ENCODE measurements at places on chromosomes 13 and 19.
A peak's percentile ranks its signal among the peaks of the same experiment; 100 is the strongest.

- DNase-seq: no peak
Observed at GRCh38 chr19:13299838-13300237, 149.6 kb downstream of the IER2 start.

- no peak for DNase-seq
Observed at GRCh38 chr19:29651622-29652394, 13.5 kb upstream of the PLEKHF1 start.

GRCh38 chr19:48513289-48514122 lies 1.9 kb upstream of the LMTK3 start:
- peak; percentile 85 for DNase-seq

DNA sequence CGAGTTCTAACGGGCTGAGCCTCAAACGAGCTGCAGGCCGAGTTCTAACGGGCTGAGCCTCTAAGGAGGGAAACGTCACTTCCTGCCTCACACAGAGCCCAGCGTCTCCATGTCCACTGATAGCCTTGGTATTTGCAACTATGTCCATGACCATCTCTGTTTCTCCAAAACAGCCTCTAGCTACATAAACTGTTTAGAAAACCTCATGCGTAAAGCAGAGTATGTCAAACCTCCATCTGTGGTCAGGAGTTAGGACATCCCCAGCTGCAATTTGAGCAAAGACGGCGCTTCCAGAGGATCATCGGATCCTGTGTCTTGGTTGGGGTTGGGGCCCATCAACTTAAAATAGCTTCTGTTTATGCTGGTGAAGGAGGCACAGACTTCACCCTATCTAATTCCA lies 20.8 kb downstream of the RASA3 start:
- DNase-seq: peak; percentile 43

- DNase-seq: no peak
Observed at GRCh38 chr13:33933810-33934209, 115.9 kb downstream of the RFC3 start.

DNA sequence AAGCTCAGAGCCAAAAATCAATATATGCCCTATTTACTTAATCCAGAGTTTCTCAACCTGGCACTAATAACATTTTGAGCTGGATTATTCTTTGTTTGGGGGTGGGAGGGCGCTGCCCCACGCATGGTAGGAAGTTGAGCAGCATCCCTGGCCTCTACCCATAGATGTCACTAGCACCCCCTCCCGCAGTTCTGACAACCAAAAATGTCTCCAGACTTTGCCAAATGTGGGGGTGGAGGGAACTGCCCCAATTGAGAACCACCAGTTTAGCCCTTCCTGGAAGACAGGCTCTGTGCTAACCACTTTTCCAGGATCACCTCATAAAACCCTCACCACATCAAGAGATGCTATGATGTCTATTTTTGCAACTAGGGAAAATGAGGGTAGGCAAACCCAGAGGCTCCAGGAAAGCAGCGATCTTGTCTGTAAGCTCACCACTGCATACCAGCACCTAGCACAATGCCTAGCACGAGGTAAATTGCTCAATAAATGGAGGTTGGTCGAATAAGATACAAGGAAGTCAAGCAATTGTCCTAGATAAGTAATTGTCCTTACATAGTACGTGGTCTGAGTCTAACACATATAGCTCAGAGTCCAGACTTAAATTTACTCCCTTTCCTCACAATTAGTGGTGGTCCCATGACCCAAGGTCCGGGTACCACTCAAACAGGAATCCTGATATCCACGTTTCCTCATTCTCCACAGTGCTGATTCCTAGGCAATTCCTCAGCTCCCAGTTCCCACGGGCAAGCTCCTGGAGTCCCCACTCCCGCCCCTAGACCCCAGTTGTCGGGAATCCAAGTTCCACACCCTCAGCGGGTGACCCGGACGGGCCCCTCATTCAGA lies 892 bp downstream of the TRIR start:
- DNase-seq: peak; percentile 80

GRCh38 chr13:38042771-38043170 lies 173.2 kb upstream of the TRPC4 start:
- no peak for DNase-seq

- DNase-seq: no peak
Observed at GRCh38 chr19:34497112-34497805, 15.7 kb downstream of the WTIP start.

GRCh38 chr13:110236831-110237261 lies 70.1 kb downstream of the COL4A1 start:
- no peak for DNase-seq

DNA sequence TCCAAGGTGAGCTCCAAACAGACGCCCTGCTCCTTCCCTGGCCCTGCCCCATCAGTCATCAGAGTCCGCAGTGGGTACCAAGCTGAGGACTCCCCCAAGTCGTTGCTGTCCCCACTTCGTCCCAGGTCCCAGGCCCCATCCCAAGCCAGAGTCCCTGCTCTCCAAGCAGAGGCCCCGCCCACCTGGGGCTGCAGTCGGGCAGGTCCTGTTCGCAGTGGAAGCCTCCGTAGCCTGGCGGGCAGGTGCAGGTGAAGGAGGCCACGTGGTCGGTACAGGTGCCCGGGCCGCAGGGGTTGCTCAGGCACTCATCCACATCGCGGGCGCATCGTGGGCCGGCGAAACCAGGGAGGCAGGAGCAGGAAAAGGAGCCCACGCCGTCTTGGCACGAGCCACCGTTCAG lies 19.4 kb downstream of the NOTCH3 start:
- no peak for DNase-seq

DNA sequence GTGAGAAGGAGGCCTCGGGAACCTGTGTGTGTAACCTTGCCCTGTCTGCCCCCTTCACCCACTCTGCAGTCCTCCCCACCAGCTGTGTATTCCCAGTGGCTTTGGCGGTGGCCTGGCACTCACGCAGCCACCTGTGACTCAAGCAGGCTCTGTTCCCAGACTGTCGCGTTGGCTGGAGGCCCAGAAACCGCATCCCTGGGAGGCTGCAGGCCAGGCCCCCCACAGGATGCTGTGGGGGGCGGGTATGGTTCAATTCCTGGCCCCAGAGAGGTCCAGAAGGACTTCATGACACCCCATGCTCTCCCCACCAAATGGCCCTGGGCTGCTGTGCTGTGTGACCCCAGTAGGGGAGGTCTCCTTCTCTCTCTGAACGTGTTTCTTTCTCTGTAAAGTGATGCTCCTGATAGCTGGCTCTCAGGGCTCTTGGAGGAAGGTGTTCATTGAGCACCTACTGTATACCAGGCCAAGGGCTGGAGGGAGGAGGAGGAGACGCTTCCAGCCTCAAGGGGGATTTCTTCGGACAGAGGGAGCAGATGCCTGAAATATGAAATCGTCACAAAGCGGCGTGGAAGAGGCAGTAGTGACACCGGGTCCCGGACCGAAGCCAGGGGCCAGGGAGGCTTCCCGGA lies 1.9 kb upstream of the LINGO3 start:
- DNase-seq: no peak

GRCh38 chr19:9958379-9958821 lies 22.1 kb upstream of the OLFM2 start:
- DNase-seq: no peak

- peak; percentile 65 for DNase-seq
Observed at GRCh38 chr13:21075011-21075378, 13.6 kb upstream of the LATS2 start.

GRCh38 chr19:12284226-12284625 lies 10.5 kb downstream of the ZNF44 start:
- no peak for DNase-seq

DNA sequence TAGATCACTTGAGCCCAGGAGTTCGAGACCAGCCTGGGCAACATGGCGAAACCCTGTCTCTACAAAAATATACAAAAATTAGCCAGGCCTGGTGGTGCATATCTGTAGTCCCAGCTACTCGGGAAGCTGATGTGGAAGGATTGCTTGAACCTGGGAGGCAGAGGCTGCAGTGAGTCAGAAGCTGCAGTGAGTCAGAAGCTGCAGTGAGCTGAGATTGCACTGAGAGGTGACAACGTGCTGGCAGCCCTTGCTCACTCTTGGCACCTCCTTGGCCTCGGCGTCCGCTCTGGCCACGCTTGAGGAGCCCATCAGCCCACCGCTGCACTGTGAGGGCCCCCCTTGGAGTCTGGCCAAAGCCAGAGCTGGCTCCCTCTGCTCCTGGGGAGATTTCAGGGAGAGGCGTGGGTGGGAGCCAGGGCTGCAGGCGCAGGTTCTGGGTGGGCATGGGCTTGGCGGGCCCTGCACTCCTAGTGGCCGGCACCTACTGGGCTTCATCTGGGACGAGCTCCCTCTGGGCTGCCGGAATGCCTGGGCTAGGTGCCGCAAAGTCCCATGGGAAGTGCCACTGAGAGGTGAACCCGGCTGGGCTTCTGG lies 39.5 kb upstream of the RPL21 start:
- no peak for DNase-seq

GRCh38 chr19:21463449-21464105 lies 41.8 kb upstream of the ZNF429 start:
- peak; percentile 52 for DNase-seq

DNA sequence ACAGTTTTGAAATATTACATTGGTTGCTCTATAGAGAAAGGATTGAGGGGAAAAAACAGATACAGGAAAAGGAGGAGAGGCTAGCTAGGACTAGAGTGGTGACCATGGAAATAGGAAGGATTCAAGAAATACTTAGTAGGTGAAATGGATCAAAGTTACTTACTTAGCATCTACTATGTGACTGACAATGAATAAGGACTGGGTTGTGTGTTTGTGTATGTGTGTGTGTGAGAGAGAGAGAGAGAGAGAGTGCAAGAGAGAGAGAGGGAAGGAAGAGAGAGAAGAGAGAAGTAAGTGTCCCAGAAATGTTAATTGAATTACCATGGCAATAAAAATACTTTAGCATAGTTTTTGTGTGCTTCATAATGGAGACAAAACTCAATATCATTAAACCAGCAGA lies 7.9 kb downstream of the GPC6 start:
- DNase-seq: no peak

DNA sequence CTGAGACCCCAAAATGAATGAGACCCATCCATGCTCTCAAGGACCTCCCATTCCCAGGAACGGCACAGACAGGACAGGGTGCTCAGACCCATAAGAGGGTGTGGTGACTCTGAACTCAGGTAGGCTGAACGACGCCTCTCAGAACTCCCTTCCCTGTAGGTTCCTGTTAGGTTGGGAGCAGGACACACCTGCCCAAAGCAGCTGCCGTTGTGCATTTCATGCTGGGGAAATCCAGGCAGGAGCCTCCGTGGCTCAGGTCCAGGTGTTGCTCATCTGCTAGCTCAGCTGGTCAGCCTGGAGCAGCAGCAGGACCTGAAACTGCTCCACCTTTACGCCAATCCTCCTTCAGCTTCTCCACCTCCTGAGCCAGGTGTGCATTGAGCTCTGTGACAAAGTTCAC lies 19.1 kb upstream of the TEX101 start:
- no peak for DNase-seq

DNA sequence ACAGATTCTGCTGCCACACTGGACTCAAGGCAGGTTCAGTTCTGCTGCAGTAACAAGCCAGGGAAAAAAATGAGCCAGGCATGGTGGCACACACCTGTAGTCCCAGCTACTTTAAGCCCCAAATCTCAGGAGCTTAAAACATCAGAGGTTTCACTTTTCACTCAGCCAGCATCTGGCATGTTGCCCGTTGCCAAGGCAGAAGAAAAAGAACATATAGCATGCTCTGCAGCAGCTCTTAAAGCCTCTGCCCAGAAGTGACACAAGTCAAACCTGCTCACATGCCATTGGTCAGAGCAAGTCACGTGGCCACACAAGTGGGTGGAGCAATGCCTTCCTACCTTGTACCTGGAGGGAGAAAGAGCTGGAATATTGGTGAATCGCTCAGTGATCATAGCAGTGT lies 14.7 kb upstream of the ADGRE5 start:
- peak; percentile 88 for DNase-seq

- DNase-seq: no peak
Observed at GRCh38 chr13:107835339-107836018, 379.9 kb downstream of the LIG4 start.

GRCh38 chr13:100124265-100124664 lies 35.4 kb downstream of the PCCA start:
- DNase-seq: no peak

- DNase-seq: peak; percentile 56
Observed at GRCh38 chr19:12064590-12065538, at the start of gene ZNF844. Gene ZNF844 (plus strand): TSS chr19:12064731. CDS start chr19:12064874, 143 bp downstream.

GRCh38 chr19:51508059-51508733 lies 6.6 kb upstream of the SIGLEC12 start:
- no peak for DNase-seq

GRCh38 chr13:31638577-31638976 lies 100.7 kb upstream of the RXFP2 start:
- no peak for DNase-seq

- DNase-seq: no peak
Observed at GRCh38 chr13:21333186-21333585, 125.9 kb downstream of the ZDHHC20 start.

DNA sequence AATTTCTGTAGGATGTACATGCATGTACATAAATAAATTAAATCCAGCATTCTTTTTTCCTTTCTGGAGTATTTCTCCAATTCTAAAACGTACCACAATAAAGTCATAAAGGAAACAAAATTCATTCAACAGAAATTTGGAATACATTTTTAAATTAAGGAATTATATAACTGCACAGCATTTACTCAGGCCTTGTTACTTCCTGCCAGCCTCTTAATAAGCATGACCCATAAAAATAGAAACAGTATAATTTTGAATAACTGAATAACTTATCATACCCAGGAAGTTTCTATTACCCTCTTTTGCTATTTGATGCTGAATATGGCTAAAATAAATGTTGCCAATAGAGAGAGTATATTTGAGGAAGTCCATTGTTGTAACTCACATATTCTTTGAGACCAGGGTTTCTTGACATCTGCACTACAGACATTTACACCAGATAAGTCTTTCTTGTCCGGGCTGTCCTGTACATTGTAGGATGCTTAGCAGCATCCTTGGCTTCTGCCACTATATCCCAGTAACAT lies 178.2 kb downstream of the KLF12 start:
- DNase-seq: no peak

GRCh38 chr19:48867123-48867745 lies 1.2 kb downstream of the PLEKHA4 start:
- DNase-seq: no peak

- DNase-seq: peak; percentile 56
Observed at GRCh38 chr13:73702419-73703071, 431.7 kb downstream of the KLF12 start.

GRCh38 chr13:71464686-71465085 lies 402.3 kb downstream of the DACH1 start:
- no peak for DNase-seq

DNA sequence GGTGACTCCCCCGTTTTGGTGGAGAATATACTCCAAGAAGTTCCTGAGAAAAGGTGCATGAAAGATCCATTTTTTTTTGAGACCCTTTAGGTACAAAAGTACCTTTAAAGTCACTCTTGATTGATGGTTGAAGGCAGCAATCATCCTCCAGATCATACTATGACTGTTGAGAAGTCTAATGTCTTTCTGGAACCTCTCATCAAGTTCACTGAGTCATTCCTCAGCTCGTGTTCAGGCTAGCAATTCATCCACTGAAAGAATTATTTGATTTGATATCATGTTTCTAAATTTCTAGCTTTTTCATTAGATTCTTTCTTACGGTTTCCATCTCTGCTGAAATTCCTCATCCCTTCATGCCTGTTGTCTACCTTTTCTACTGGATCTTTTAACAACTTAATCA lies 65.1 kb upstream of the GJB6 start:
- no peak for DNase-seq

Measured in activated CD4-positive, alpha-beta T cell treated with anti-CD3 and anti-CD28 coated beads, Interleukin-10, Interleukin-2, amounts not matched to agents 100 ng/mL and 50 ng/mL, durations not matched to agents 16 hours and 8 hours (primary cell).